Right ventricle myocardium superior (tissue), 1 donor: ENCODE measurements at places on chromosomes 5 and 9.

DNA sequence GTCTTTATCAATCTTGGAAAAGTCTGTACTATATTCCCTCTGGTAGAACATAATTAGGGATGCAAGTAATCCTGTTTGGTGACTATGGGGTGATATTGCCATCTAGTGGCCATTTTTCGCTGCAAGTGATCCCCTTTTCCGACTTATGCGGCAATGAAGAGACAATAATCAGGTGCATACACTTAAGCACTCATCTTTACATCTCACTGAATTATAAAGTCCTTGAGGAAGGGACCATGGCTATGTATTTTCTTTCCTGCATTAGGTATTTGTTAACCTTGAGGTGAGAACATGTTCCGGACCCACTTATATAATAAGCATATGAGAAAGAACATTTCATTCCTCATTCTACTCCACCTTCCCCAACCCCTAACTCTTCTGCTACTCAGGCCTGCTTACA is 19.6 kb upstream of the LIX1 start:
- no peak for DNase-seq

- DNase-seq = no peak
These were observed 143.8 kb upstream of the PIK3R1 start for GRCh38 chr5:68071736-68072135.

GRCh38 chr5:93120051-93120450 is 461.0 kb downstream of the NR2F1-AS1 start:
- no peak for DNase-seq

DNA sequence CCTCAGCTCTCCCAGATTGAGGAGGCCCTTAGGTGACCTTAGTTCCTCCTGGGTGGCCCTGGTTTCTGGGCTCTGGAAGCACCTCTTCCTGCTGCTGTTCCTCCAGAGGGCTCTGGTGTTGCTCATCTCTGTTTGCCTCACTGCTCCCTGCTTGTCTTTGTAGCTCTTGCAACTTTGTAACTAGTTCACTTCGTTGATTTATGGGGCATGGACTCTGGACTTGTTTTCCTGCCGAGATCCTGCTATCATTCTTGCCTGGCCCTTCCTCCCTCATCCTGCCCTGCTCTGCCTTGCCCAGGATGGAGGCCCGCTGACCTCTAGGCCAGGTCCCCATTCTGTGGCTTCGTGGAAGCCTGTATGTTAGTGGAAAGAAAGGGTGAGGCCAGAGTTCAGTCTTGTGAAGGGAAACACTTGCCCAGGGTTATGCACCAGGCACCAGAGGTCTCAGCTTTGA is 169.3 kb downstream of the MACROH2A1 start:
- DNase-seq = no peak

DNA sequence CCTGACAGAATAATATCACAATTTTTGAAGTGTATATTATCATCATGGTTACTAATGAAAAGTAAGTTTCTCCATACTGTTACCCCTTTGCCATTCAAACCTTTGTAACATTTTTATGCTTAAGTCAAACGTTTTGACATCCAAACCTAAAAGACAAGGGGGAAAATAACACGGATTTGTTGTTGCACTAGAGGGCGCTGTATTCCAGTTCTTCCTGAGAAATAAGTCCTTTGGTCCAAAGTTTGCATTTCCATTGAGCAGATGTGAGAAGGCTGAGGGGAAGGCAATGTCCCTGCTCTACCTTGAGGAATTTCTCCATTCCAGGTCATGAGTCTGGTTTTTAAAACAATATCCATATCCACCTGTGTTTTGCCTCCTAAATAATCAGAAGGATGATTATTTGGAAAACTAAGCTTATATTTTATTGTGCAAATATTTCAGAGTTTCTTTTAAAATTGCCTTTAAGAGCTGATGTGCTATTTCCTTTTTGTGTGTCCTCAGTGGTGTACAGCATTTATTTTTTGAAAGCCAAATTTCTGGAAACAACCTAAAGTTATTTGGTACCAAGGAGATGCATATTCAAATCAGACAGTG is 9.7 kb downstream of the LECT2 start:
- no peak for DNase-seq

DNA sequence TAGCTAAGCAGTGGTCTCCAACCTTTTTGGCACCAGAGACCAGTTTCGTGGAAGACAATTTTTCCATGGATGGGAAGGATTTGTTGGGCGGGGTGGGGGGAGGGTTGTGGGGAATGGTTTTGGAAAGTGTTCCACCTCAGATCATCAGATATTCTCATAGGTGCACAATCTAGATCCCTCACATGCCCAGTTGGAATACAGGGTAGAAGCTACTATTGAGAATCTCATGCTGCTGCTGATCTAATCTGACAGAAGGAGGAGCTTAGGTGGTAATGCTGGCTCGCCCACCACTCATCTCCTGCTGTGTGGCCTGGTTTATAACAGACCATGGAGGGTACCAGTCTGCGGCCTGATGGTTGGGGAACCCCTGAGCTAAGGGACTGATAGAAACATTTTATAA is 662.7 kb upstream of the RGMB start:
- no peak for DNase-seq

DNA sequence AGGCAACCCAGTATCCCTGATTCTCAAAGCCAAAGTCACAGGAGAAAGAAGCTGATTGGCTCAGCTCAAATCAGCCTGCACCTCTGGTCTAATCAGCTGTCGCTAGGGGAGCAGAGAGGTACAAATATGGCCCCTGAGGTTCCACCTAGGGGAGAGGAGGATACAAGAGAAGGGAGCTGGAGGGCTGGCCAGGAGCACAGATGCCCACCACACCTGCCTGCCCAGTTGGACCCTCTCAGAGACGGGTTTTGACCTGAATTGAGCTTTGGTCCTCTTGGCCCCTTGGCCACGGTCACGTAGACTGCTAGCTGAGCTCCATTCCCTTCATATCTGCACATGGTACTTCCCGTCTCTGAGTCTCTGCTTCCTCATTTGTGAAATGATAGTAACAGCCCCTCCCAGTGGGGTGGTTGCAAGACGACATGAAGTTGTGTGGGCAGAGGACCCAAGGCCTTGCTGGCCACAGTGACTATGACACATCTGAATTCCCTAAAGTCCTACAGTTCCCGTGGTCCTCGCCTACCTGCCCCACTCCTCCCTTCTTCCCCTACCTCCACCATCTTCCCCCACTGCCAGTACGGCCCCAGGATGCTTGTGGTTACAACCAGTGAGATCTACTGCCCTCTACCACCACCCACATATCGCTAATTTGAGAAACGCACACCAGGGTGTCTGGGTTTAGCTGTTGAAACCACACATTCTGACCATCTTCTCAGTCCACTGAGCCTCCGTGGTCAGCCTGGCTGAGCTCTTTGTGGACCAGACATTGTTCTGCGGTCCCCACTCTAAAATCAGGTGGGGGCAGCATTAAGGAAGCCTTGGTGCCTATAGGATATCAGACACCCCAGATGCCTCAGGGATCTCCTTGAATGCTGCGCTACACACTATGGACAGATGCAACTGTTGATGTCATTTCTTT is 60.3 kb upstream of the NEK6 start:
- peak; percentile 60 for DNase-seq

DNA sequence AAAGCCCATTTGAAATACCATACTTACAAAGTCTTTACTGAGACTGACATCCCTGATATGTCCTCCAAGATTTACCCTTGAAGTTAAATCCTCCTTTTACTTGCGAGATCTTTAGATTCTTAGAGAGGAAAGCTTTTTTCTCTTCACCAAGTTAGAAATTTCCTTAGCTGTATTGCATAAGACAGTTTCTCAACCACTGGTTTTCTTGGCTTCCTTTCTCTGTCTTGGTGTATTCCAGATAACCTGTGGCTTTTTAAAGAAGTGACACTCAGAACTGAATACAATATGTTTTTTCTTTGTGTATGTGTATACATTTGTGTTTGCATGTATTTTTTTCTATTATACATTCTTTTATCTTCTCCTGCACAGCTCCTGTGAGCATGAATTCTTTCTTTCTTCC is 65.0 kb downstream of the SNCAIP start:
- no peak for DNase-seq

DNA sequence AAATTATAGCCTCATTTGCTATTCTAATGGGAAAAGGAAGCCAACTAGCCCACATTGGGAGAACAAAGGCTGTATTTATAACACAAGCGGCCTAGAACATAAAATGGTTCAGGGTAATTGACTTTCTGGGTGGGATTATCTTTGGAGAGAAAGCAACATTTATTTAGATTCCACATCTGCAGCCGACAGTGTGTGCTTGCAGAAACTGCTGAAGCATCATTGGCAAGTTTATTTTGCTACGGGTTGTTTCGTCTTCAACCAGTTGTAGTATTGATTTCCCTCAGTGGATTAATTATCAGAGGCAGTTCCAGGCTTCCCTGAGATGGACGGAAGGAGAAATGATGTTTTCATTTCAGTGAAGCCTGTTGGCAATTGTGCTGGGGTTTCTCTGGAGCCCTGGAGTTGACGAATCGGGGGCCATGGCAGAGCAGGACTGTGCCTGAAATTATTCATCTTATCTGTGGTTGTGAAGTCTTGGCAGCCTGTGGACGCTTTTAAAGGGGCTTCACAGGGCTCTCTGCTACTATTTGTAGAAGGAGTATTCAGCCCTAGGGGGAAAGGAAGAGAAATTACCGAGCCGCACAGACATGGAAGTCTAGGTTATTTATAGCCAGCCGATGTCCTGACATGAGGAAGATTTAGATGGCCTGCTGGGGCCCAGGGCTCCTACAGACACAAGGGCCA is 290.6 kb upstream of the IRX4 start:
- no peak for DNase-seq

DNA sequence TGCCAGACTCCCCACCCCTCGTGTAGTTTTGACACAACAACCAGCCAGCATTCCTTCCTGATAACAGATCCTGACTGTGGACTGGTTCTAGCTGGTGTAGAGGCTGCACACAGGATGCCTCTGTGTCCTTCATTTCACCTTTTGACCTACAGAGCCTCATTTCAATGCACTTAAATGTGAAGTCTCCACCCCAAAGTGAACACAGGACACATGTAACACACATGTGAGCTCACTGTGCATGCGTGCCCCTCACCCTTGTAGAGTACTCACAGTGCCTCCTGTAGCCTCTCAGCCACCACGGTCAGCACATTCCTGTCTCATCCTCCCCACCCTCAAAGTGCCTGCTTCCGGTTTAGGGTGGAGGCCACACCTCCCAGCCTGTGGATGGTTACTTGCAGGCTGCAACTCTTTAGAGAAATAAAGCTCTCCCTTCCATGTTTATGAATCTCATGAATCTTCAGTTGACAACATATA is 11.6 kb upstream of the NKD2 start:
- DNase-seq = peak; percentile 52

GRCh38 chr5:68415177-68416085 is 199.9 kb downstream of the PIK3R1 start:
- no peak for DNase-seq

GRCh38 chr5:118818604-118819003 is 169.7 kb downstream of the DTWD2 start:
- no peak for DNase-seq

- peak; percentile 22 for DNase-seq
These were observed 15.3 kb downstream of the ARPC5L start for GRCh38 chr9:124877021-124877782.

- DNase-seq = no peak
These were observed 35.6 kb upstream of the ADAMTS16 start for GRCh38 chr5:5104550-5104949.

DNA sequence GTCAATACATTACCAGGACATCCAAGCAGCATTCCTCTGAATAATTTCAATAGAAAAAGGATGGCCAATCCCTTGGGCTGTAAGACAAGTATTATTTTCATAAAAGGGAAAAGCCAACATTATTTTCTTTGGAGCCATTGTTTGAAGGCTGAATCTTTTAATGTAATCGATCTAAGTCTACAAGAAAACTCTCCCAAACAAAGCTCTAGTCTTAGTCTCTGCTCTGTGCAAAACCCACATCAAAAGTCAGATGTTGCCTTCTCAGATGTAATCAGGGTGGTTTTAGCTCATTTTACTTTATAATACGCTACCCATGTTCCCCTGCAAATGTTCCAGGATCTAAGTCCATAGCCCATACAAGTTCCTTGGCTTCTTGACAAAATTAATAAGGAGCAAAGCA is 325.6 kb downstream of the TRPM3 start:
- DNase-seq = no peak

DNA sequence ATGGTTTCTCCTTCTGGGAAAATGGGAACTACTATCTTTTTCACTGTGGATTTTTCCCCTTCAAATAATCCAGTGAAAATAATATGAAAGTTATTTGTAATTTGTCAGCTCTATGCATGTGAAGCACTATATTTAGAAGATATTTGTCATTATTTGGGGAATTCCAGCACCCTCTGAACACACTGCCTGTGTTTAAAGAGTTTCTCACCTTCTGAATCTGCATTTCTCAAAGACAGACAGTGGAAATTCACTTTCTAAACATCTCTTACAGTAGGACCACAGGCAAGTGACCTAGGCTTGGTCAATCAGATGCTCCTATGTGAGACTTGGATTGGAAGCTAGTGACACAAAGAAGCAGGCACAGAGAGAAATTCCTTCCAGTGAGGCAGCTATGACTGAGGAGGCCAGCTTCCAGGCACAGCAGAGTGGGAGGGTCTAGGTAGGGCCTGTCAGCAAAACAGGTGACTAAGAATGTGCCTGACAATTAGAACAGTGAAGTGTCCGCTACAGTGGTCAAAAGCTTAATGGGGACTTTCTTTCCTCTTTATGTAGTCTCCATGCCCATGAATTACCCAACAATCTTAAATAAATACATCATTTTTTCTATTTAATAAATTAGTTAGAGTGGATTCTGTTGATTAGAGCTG is 167.2 kb downstream of the HMHB1 start:
- DNase-seq = no peak

DNA sequence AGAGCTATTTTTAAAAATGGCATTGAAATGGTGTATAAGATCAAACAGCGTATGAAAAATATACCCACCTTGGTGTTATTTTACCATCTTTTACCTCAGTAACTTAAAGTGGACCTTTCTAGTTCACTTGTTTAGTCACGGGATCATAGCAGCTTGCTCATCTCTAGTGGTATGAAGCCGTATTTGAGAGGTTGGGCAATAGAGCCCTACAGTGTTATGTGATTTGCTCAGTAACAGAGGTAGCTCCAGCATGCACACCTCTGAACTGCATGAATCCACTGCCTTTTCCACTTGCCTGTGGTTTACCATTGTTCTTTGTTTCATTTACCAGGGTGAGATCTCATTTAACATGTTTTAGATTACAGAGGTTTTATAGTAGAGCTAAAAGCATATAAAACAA is 134.4 kb downstream of the ATG10 start:
- no peak for DNase-seq

- DNase-seq = no peak
These were observed 124.1 kb upstream of the KCNN2 start for GRCh38 chr5:114237766-114238165.

DNA sequence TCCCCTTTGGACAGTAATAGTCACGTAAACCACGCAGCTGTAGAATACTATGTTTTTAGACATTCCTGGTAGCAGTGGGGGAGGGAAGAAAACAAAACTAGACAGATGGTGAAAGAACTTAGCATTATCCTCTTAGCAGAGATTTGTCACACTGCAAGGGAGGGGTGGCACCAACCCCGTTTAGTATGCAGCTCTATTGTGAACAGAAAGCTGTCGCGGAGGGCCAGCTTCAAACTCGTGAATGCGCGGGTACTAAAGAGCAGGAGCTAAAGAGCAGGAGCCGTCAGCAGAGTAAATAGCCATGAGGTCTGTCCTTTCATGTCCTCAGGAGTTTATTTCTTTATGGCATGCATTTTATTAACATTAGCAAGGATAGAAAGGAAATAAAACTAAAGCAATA is 141.9 kb upstream of the SLC12A2 start:
- no peak for DNase-seq
